ENCODE measurements at places on chromosomes 4 and X. TPM values are rescaled to one million over a fixed set of nuclear protein-coding genes. Genes with fewer than 3 reads are reported as not detected.

- no peak overlapping the region for H3K4me3 ChIP-seq
- H3K4me1 ChIP-seq: no peaks in the 10 kb centered on the region
- no peaks in the 10 kb centered on the region for H3K36me3 ChIP-seq
- DNase-seq: no peak
- no peaks in the 10 kb centered on the region for H3K27me3 ChIP-seq
- H3K27ac ChIP-seq: no peak overlapping the region
These were observed 80.4 kb upstream of the BCOR start for GRCh38 chrX:40177942-40178715.

GRCh38 chrX:79412972-79413371, 45.8 kb upstream of the ITM2A start:
- no peaks in the 10 kb centered on the region for H3K36me3 ChIP-seq
- peaks cover 7% of the 10 kb centered on the region for H3K4me1 ChIP-seq
- peak; percentile 31 for DNase-seq
- H3K4me3 ChIP-seq: peak overlapping the region; percentile 64

DNA sequence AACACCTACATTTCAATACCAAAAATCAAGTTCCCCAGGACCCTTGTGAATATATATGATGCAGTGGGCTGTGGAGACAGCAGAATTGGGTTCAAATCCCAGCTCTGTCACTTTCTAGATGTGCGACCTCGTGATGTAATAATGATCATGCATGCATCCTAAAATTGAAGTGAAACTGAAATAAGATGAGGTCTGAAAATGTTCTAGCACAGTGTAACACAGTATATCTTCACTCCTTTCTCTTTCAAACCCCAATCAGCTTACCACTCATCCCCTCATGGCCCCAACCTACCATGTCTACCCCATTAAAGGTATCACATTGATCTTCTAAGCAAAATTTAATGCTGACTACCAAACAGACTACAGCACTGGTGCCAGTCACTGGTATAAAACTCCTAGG, 69.9 kb upstream of the BRS3 start:
- H3K27me3 ChIP-seq: peaks cover 24% of the 10 kb centered on the region
- no peak overlapping the region for H3K4me3 ChIP-seq
- no peak for DNase-seq

DNA sequence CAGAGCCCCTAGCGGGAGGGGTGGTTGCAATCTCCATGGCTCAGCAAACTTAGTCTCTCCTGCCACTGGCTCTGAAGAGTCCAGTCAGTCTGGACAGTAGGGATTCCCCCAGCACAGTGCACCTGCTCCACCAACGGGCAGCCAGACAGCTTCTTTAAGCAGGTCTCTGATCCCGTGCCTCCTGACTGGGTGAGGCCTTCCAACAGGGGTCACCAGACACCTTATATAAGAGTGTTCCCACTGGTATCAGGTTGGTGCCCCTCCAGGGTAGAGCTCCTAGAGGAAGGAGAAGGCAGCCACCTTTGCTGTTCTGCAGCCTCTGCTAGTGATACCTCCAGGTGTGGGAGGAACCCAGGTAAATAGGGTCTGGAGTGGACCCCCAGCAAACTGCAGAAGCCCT, 1393.4 kb downstream of the STIM2 start:
- no peaks in the 10 kb centered on the region for H3K27me3 ChIP-seq
- no peak overlapping the region for H3K4me3 ChIP-seq
- H3K27ac ChIP-seq: no peak overlapping the region
- no peaks in the 10 kb centered on the region for H3K4me1 ChIP-seq

GRCh38 chr4:70600305-70600704, 8.2 kb downstream of the AMBN start:
- no peak for DNase-seq
- H3K27ac ChIP-seq: no peak overlapping the region
- H3K36me3 ChIP-seq: no peaks in the 10 kb centered on the region
- H3K4me3 ChIP-seq: no peak overlapping the region
- H3K27me3 ChIP-seq: no peaks in the 10 kb centered on the region
- H3K4me1 ChIP-seq: no peaks in the 10 kb centered on the region

DNA sequence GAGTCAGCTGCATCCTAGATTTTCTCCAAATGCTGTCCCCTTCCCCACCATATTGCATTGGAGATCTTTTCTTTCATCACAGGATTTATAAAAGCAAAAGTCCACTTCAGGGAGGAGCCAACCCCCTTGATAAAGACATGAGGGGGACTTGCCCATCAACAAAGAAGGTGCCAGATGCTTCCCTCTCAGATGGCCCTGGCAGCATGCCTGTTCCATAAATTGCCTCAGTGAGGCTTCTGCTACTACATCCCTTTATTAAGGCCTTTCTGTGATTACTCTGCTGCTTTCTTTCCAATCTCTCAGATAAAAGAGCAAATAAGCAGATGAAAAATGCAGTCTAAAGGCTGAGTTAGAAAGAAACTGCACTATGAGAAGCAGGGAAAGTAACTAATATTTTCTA, 511.6 kb downstream of the PACRGL start:
- H3K27me3 ChIP-seq: no peaks in the 10 kb centered on the region
- H3K4me1 ChIP-seq: no peaks in the 10 kb centered on the region
- H3K4me3 ChIP-seq: no peak overlapping the region
- no peak overlapping the region for H3K27ac ChIP-seq

DNA sequence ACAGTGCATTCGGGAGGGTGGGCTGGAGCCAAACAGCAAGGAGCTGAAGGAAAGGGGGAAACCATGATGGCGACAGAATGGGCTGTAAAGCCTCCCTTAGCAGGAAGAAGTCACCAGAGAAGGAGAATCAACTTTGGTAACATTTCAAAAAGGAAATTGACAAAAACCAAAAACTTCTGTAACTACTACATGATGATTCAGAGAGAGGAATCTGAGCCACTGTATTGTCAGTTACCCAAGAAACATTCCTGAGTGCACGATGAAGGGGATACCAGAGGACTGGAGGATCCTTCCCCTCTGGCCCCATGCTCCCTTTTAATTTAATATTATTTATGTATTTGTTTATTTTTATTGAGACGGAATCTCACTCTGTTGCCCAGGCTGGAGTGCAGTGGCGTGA, 26.3 kb downstream of the PDHA1 start:
- H3K4me1 ChIP-seq: no peaks in the 10 kb centered on the region
- H3K36me3 ChIP-seq: peaks cover 1% of the 10 kb centered on the region
- H3K27me3 ChIP-seq: no peaks in the 10 kb centered on the region
- no peak overlapping the region for H3K27ac ChIP-seq
- DNase-seq: no peak
- H3K4me3 ChIP-seq: no peak overlapping the region

GRCh38 chrX:97057349-97057909, 173.7 kb downstream of the RPA4 start:
- H3K27me3 ChIP-seq: peaks cover 55% of the 10 kb centered on the region
- H3K36me3 ChIP-seq: peaks cover 4% of the 10 kb centered on the region
- no peak overlapping the region for H3K27ac ChIP-seq
- H3K4me1 ChIP-seq: no peaks in the 10 kb centered on the region
- no peak overlapping the region for H3K4me3 ChIP-seq

- peak; percentile 10 for DNase-seq
- H3K4me3 ChIP-seq: no peak overlapping the region
- no peaks in the 10 kb centered on the region for H3K36me3 ChIP-seq
- peaks cover 6% of the 10 kb centered on the region for H3K4me1 ChIP-seq
- H3K27ac ChIP-seq: no peak overlapping the region
These were observed 27.8 kb upstream of the RNF128 start for GRCh38 chrX:106698693-106699092.

DNA sequence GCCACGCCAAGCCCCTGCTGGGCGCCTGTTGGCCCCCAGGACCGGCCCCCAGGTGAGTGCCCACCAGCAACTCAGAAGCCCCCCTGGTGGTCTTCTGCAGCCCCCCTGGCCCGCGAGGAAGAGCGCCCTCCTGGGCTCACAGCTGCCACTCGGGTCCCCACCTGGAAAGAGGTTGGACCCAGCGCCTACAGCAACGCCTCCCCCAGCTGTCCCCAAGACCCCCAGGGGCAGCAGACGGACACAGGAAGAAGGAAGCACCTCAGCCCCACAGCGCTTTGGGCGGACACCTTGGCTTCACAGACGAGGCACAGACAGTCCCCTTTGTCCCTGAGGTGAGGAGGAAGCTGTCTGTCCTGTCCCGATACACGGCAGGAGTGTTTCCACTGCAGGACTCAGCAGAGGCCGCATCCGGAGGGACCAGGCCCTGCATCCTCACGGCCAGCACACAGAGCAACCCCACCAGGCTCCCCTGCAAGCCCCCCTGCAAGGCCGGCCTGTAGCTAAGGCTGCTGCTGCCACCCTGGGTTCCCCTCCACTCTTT, 115.6 kb upstream of the NKX1-1 start:
- no peak overlapping the region for H3K27ac ChIP-seq
- H3K4me3 ChIP-seq: no peak overlapping the region
- H3K36me3 ChIP-seq: no peaks in the 10 kb centered on the region
- H3K27me3 ChIP-seq: peaks cover 53% of the 10 kb centered on the region

GRCh38 chr4:6892909-6893202, 16.8 kb upstream of the TBC1D14 start:
- peaks cover 4% of the 10 kb centered on the region for H3K4me1 ChIP-seq
- no peaks in the 10 kb centered on the region for H3K27me3 ChIP-seq
- H3K36me3 ChIP-seq: peaks cover 7% of the 10 kb centered on the region
- no peak overlapping the region for H3K27ac ChIP-seq
- H3K4me3 ChIP-seq: no peak overlapping the region

- no peaks in the 10 kb centered on the region for H3K27me3 ChIP-seq
- DNase-seq: no peak
- H3K27ac ChIP-seq: no peak overlapping the region
- H3K4me3 ChIP-seq: no peak overlapping the region
- peaks cover 5% of the 10 kb centered on the region for H3K4me1 ChIP-seq
These were observed 127.2 kb downstream of the UBE2K start for GRCh38 chr4:39825090-39825489.

DNA sequence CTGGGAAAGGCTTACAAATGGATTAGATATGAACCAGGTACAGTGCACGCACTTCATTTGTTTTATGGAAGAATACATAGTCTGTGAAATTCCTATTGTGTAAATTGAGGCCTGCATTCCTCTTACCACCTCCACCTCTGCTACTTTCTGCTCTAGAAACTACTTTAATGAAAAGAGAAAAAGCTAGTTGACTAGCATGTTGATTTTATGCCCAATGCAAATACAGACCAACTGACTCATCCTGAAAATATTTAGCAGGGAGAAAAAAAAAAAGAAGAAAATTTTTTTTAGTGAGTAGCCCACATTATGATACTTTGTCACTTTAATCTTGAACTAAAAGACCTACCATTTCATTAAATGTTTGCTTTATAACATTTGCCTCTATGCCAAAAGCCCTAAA, 41.2 kb downstream of the DCLK2 start:
- peaks cover 6% of the 10 kb centered on the region for H3K4me1 ChIP-seq
- no peaks in the 10 kb centered on the region for H3K27me3 ChIP-seq
- no peak overlapping the region for H3K27ac ChIP-seq
- H3K4me3 ChIP-seq: no peak overlapping the region

- H3K36me3 ChIP-seq: peaks cover 17% of the 10 kb centered on the region
- peak; percentile 100 for DNase-seq
- peak within 1 kb of the TSS; percentile 89 for H3K4me3 ChIP-seq
- H3K27ac ChIP-seq: peak within 1 kb of the TSS; percentile 98
- no peaks in the 10 kb centered on the region for H3K27me3 ChIP-seq
These were observed at the start of the genes DCAF16 and NCAPG for GRCh38 chr4:17810260-17811077. TSS of gene DCAF16 (minus strand) at chr4:17810757. CDS start at chr4:17804141, 6,616 bp downstream. TSS of gene NCAPG (plus strand) at chr4:17810979. CDS start at chr4:17811078, 99 bp downstream.

GRCh38 chr4:5822619-5823018, 70.3 kb downstream of the CRMP1 start:
- no peak overlapping the region for H3K27ac ChIP-seq
- no peak overlapping the region for H3K4me3 ChIP-seq
- DNase-seq: no peak
- H3K4me1 ChIP-seq: no peaks in the 10 kb centered on the region

DNA sequence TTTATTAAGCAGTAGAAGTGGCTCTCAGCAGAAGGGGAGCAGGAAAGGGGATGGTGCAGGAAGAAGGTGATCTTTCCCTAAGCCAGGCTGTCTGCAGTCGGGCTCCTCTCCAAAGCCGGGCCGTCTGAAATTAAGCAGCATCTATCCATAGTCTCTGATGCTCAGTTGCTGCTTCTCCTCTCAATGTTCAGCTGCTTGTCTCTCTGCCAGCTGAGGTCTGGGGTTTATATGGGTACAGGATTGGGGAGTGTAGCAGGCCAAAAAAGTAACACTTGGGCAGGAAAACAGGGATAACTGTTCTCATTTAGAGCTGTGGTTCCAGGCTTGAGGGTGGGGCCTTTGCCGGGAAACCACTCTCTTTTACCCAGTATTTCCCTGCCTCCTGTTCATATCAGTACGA, 39.2 kb upstream of the CCKAR start:
- no peak overlapping the region for H3K4me3 ChIP-seq
- H3K36me3 ChIP-seq: no peaks in the 10 kb centered on the region
- H3K27ac ChIP-seq: no peak overlapping the region

DNA sequence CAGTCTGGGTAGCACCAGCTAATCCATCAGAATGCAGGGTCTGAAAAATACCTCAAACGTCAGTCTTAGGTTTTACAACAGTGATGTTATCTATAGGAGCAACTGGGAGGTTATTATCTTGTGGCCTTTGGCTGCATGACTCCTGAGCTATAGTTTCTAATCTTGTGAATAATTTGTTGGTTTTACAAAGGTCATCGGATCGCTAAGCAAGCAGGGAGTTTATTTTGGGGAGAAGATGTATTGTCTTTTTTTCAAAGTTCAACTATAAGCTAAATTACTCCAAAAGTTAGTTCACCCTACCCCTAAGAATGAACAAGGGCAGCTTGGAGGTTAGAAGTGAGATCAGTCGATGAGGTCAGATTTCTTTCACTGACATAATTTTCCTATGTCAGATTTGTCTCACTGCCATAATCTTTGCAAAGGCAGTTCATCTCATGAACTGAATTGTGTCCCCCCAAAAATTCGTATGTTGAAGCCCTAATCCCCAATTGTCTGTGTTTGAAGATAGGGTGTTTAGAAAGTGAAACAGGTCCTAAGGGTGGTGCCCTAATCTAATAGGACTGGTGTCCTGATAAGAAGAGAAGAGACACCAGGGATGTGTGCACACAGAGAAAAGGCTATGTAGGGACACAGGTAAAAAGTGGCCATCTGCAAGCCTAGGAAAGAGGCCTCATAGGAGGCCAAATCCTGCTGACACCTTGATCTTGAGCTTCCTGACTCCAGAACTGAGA, 175.8 kb upstream of the GALNT7 start:
- no peak for DNase-seq
- no peak overlapping the region for H3K27ac ChIP-seq
- no peaks in the 10 kb centered on the region for H3K36me3 ChIP-seq
- peaks cover 23% of the 10 kb centered on the region for H3K4me1 ChIP-seq
- H3K4me3 ChIP-seq: no peak overlapping the region

The FRMD7 gene
- total RNA-seq: not detected

The ARSD gene
- total RNA-seq: 20.6 TPM

The RENBP gene
- not detected for total RNA-seq

The CWH43 gene
- total RNA-seq: not detected

The NAT8L gene
- 0.93 TPM for total RNA-seq

The SYNPO2 gene
- total RNA-seq: 0.42 TPM

The GYPA gene
- not detected for total RNA-seq

Measured in MCF 10A (cell line).